Mesenteric fat pad (tissue), 1 donor: ENCODE measurements at places on chromosomes 5 and 9. TPM values are rescaled to one million over a fixed set of nuclear protein-coding genes. Genes with fewer than 3 reads are reported as not detected.

DNM1 gene
- 24.1 TPM for total RNA-seq

ZNF300 gene
- total RNA-seq: 2.4 TPM

JAKMIP2 gene
- total RNA-seq: 0.06 TPM

- DNase-seq: no peak
Measured at GRCh38 chr5:122584411-122585300, 190.2 kb upstream of the SNX2 start.

- DNase-seq: no peak
Measured at GRCh38 chr5:93226202-93226735, 354.8 kb downstream of the NR2F1-AS1 start.

- no peak for DNase-seq
Measured at GRCh38 chr5:154461531-154461930, 15.7 kb downstream of the SAP30L start.
